NCI-H524 treated with DMSO at 0.1 percent for 48 hours (cell line): ENCODE measurements at places on chromosomes 7 and 10.

DNA sequence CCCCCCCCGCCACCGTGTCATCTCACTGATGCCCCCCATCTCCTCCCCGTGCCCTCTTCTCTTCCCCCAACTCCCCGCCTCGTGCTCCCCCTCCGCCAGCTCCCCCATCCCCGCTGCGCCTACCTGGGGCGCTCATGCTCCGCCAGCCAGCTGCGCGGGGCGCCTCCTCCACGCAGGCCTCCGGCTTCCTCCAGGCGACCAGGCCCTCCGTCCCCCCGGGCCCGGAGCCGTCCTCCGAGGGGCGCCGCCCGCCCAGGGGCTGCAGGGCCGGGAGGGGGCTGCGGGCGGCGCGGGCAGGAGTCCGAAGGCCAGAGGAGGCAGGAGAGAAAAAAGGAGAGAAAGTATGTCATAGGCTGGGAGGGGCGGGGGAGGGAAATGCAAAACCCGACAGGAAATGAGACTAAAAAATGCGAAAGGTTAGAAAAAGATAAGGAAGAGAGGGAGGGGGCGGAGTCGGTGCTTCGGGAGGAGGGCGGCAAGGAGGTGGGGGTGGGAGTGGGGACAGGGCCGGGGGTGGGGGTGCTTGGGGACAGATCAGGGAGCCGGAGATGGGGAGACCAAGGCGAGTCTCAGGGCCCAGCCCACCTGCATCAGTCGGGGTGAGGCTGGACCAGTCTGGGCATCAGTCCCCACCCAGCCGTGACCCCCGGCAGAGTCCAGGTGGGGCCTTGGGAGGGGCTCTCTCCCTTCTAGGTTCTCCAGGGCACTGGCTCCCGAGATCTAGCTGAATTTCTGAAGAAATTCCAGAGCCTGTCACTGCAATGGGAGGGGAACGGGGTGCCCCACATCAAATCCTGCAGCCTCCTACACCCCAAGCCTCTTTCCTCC lies at the start of gene CARD11:
CARD11 (minus strand) TSS at position 324 of the 828 bp plus-strand sequence. CDS start 85,361 bp downstream, outside the sequence.
- no peak for DNase-seq

DNA sequence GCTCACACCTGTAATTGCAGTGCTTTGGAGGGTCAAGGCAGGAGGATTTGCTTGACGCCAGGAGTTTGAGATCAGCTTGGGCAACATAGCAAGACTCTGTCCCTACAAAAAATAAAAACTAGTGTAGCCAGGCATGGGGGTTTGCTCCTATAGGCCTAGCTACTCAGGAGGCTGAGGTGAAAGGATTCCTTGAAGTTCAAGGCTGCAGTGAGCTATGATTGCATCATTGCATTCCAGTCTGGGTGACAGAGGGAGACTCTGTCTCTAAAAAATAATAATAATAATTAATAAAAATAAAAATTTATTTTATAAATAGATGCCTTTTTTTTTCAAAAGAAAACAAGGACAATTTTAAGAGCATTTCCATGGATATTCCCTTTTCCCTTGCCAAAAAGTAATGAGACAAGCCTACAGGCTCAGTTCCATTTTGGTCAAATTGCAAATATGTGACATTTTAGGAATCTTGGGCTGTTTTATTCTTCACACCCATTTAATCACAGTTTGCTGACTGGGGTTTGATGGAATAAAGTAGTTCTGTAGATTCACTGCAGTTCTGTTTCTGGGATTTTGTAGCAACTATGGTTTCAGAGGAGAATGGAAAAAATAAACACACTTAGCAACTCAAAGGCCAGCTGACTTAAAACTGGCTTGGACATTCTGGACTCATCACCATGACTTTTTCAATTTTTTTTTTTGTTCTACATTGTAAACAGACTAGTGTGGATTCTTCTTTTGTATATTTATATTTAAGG lies 48.4 kb upstream of the ARHGAP21 start:
- no peak for DNase-seq

GRCh38 chr7:55026867-55027490 lies 8.2 kb downstream of the EGFR start:
- DNase-seq, result no peak

- DNase-seq, result no peak
These were observed 340.2 kb downstream of the KCNMA1 start for GRCh38 chr10:77297393-77297739.

GRCh38 chr7:28135760-28136159 lies 44.8 kb downstream of the JAZF1 start:
- DNase-seq, result no peak

DNA sequence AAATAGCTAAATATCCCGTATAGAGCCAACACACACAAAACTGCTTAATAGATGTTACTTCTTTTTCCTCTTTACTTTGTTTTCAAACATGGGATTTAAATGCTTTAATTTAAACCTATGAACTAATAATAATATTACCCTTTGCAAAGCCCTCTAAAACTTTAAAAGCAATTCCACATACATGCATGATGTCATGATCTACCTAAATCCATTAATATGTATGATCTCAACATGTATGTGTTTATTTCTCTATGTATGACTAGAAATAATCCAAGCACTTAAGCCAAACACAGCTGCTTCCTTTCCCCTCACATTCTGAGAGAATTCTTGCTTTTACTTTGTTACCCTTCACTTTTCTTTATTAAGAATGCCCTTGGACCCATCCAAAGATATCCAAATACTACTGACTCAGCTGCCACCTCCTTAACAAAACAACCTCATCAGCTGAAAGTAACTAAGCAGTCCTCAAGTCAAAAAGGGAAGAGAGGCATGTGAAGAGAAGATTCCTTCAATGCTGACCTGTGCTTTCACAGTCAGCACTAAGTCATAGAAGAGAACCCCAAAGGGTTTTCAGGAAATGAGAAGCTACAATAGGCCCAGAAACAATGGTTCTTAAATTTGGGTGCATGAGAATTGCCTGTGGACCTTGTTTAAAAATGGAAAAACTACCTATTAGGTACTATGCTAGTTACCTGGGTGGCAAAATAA lies 266.4 kb upstream of the LRGUK start:
- no peak for DNase-seq

- DNase-seq, result no peak
These were observed 228.3 kb downstream of the CALN1 start for GRCh38 chr7:72183835-72184234.

GRCh38 chr10:90458571-90458970 lies 399.3 kb downstream of the HTR7 start:
- no peak for DNase-seq

- DNase-seq, result no peak
These were observed 50.6 kb downstream of the PDK4 start for GRCh38 chr7:95545673-95546072.

- no peak for DNase-seq
These were observed 72.1 kb downstream of the RNF133 start for GRCh38 chr7:122626785-122627184.

- DNase-seq, result no peak
These were observed 71.0 kb downstream of the SH2D4B start for GRCh38 chr10:80608706-80609105.

DNA sequence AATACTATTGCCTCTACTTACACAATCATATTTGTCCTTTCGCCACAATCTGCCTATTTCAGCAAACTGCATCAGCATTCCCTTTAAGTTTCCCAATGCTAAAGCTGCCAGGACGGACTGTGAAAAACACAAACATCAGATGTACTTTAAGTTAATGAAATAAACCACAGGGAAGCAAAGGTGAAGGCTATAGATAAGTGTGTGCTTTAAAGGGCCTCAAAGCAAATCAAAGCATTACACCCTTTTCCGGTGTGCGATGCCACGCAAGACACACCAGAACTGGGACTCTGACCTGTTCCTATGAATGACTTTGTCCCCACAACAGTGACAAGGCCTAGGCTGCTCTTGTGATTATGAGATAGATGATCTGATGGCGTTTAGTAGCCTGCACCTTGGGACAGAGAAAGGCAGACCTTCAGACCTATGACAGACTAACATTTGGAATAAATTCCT lies 23.4 kb downstream of the SLC26A3 start:
- DNase-seq, result no peak

- DNase-seq, result no peak
These were observed 131.3 kb upstream of the NPVF start for GRCh38 chr7:25359471-25360059.

- DNase-seq, result no peak
These were observed 336.5 kb upstream of the PRKCQ start for GRCh38 chr10:6916601-6917000.

DNA sequence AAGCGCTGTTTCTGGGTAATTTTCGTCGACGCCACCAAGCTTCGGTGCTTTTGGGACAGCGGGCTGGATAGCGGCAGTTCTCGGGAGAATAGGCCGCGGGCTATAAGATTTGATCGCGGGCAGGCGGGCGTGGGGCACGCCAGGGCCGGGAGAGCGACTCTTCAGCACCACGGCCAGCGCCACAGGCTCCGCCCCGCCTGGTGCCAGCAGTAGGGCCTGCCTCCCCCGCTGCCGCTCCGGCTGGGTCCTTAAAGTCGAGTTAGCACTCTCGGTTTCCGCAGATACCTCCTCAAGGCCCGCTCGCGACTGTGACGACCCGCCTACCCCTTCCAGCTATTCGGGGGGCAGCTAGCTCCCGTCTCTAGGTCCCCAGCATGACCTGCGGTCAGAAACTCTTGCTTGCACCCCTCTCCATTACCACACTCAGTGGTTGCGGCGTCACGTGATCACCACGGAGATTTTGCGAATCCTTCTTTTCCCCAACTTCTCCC lies 9.4 kb downstream of the NXPH1 start:
- no peak for DNase-seq
